ENCODE measurements at places on chromosomes 12 and 14. TPM values are rescaled to one million over a fixed set of nuclear protein-coding genes. Genes with fewer than 3 reads are reported as not detected.

GRCh38 chr14:91376547-91377477 is 40.8 kb downstream of the CCDC88C start:
- no peak for DNase-seq

CRACR2A gene
- total RNA-seq: 18.9 TPM

GRCh38 chr14:66295386-66295785 is 190.8 kb upstream of the CCDC196 start:
- DNase-seq: no peak

DNA sequence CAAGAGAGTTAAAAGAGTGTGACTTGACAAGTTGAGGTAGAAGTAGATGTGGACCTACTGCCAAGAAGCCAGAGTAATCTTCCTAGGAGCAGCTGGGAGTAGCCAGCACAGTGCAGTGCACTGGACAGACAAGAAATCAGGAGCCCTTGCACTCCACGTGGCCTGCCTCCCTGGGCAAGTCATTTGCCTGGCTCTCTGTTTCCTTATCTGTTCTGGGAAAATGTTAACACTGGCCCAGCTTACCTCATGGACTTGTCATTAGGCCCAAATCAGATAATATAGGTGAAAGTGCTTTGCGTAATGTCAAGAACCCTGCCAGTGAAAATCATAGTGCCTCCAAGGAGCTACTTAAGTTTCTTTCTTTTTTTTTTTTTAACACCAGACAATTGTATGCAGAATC is 19.2 kb downstream of the SLC7A8 start:
- DNase-seq: no peak

ARMH4 gene
- total RNA-seq: 1.7 TPM

DNA sequence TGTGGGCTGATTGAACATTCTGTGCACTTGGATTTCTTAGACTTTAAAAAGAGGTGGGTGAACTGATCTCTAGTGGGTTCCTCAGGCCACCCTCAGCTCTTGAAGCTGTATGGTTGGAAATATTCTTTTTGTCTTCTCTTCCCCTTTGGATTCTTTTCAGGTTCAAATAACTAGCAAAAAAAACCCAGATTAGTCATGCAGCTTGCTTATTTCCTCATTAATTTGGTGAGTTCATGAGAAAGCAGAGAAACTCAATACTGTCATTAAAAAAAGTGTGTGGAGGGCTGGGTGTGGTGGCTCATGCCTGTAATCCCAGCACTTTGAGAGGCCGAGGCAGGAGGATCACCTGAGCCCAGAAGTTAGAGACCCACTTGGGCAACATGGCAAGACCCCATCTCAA is 183.4 kb downstream of the ESR2 start:
- DNase-seq: no peak

DNA sequence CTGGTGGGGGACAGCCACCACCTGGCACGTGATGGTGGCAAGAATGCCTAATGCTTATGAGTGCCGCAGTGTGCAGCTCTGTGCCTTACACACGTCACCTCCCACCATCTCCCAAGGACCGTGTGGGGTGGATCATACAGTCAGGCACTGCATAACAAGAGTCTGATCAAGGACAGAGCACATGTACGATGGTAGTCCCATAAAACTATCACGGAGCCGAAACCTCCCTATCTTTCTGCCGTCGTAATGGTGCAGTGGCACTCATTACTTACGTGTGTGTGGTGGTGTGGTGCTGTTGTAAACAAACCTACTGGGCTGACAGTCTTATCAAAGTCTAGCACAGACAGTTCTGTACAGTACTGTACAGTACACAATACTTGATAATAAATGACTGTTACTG is 89.3 kb downstream of the CACNA1C start:
- no peak for DNase-seq

GRCh38 chr12:846421-846820 is 94.0 kb downstream of the WNK1 start:
- no peak for DNase-seq

GRCh38 chr12:89179983-89180382 is 172.3 kb downstream of the DUSP6 start:
- no peak for DNase-seq

CCDC177 gene
- not detected for total RNA-seq

DNA sequence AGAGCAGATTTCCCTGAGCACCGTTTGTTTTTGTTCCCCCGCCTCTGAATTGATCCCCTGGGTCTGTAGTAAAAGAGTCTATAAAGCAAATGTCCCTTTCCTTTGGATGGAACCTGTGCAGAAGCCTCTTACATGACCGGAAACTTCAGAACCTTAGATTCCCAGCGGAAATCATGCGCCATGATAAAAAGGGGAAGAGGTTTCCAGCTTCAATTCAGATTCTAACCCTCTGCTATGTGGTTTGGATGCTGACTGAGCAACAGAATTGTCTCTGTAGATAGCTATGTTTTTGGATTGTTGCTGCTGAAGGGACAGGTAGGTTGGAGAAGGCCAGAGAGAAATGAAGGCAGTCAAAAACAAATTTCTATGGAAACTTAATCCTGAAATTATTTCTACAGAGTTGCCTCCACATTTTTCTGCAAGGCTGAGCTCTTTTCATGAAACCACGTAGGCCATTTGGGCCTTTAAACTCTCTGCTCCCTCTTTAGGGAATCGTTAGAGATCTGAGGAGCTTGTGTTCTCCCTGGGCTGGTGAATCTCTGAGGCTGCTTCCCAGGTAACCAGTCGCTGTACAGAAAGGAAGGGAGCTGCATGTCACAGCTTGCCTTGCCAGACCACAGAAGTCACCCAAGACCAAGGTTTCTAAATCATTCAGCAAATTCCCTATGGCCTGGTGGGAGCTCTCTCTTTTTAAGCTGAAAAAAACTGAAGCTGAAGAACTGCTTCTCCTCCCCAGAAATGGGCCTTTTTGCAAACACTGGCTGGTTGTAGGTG is 28.7 kb upstream of the OR10P1 start:
- DNase-seq: no peak

GRCh38 chr12:103852498-103852997 is 11.5 kb upstream of the NT5DC3 start:
- no peak for DNase-seq

DNA sequence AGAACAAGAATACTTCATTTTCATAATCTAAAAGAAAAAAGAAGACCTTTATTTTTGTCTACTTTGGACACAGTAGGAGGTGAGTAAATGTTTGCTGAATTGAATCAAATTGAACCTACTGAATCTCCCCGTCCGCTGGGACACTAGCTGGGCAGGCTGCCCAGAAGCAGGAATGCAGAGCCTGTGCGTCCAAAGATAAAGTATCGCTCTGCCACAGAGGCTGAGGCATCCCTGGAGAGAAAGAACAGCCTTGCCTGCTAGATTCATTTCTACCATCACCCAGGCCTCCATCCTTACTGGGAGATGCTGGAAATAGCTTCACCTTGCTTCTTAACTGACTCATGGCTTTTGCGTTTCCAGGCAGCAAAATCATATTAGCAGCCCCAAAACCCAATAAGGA is 64.1 kb upstream of the TSPAN11 start:
- DNase-seq: no peak

DNA sequence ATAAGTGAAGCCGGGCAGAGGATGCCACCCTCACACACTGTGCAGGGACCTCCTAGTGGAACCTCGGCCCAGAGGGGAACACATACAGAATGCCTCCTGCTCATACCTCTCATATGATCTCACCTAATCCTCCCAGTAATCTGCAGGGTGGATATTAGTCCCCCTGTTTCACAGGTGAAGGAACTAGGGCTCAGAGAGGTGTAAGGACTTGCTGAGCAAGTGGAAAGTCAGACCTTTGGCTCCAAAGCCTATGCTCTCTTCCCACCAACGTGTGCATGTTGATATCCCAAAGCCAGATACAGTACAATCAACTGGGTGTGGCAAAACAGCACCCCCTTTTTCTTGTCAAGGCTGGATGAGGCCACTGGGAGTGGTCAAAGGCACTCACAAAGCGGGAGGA is 4.2 kb downstream of the MYH6 start:
- DNase-seq: no peak

DNA sequence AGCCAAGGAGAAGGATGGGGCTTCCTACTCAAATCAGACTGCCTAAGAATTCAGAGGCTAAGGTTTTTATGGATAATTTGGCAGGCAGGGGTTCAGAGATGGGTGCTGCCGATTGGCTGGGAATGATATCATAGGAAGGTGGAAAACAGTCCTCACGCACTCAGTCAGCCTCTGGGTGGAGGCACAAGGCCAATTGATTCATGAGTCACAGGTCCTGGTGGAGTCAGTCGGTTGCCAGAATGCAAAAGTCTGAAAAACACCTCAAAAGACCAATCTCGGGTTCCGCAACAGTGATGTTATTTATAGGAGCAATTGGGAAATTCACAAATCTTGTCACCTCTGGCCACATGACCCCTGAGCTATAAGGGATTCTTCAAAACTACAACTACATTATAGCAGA is 105.5 kb downstream of the GXYLT1 start:
- no peak for DNase-seq

BCL11B gene
- total RNA-seq: 10.8 TPM

DNA sequence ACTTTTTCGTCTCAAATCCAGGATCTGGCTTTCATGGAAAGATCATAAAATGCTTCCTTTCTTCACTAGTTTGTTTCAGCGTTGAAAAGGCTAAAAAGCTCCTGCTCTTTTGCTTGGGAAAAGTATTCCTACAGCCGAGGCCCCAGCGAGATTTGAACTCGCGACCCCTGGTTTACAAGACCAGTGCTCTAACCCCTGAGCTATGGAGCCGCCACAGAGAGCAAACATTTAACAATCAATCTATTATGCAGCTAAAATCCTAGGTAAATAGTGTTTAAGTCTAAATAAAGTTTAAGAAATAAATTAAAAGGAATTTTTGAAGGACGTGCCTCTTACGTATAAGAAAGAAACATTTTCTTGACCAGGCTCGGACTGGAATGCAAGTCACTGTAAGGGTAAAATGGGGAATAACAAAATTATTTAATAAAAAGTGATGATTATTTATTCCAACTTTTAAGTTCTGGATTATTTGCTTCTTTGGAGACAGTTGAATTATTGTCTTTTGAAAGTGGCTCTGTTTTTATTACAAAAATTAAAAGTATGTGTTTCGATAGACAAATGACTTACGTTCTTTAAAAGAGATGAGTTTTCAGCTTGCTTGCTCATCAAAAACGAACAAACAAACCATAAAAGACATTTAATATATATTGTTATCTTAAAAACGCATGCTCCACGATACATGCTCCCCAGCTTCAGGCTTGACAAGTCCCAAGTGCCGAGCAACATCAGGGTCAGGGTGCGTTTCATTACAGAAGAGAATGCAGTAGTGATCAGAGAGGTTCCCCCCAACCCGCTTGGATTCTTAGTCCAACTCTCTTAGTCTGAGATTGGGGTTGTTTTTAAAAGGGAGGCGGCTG is 10.2 kb downstream of the OR6S1 start:
- DNase-seq: peak; percentile 48

GRCh38 chr12:110670161-110670701 is 18.7 kb downstream of the HVCN1 start:
- DNase-seq: peak; percentile 59

DNA sequence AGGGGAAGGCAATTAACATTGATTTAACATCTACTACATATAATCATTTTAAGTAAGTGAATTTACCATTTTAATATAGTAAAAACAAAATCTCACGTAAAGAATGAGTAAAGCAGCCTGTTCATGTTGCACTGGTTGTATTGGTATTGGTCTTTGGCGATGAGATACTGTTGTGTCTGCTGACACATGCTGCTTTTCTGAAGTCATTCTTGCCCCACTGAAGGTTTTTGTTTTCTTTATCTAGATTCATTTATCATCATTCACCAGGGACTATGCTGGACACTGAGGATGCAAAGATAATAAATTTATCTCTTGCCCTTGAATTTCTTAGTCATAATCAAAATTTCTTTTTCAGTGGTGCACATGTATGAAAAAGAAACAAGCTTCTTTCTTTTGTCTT is 246.2 kb upstream of the NPAS3 start:
- no peak for DNase-seq

TAS2R8 gene
- not detected for total RNA-seq

DNA sequence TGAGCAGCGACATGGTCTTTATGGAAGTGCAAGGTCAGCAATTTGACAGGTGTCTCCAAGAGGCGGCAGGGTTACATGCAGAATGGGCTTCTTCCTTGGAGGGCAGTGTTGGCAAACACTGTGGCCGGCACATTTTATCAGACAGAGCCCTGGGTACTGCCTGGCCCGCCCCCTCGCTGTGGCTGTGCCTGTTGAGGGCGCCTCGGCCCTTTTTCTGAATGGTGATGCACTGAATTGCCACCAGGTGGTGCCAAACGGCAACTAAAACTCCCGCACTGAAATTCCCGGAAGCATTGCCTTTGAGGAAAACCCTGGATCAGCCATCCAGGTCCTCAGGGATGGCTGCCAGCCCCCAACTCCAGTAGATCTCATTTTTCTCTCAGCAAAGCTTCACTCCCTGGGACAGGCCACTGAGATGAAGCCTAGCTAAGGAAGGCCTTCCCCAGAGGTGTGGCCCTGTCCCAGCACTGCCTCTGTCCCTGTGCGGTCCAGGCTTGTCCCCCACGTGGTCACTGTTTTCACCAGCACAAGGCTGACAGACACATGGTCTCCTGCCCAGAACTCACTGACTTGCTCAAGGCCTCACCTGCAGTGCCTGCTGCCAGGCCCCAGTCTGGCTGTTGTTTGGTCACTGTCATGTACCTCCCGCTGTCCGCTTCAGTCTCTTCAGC is 73.6 kb downstream of the TESC start:
- DNase-seq: peak; percentile 88
